ENCODE measurements at places on chromosomes 7 and 10.

GRCh38 chr10:132383751-132384196 lies 13.2 kb upstream of the PWWP2B start:
- DNase-seq, result no peak

- DNase-seq, result no peak
Measured at GRCh38 chr7:18607025-18607424, 111.5 kb downstream of the HDAC9 start.

GRCh38 chr10:129958148-129958628 lies 5.9 kb downstream of the EBF3 start:
- DNase-seq, result no peak

- DNase-seq, result peak; percentile 91
Measured at GRCh38 chr7:5532536-5533335, 109.1 kb upstream of the TNRC18 start.

- no peak for DNase-seq
Measured at GRCh38 chr10:130455791-130456190, 319.6 kb downstream of the GLRX3 start.

DNA sequence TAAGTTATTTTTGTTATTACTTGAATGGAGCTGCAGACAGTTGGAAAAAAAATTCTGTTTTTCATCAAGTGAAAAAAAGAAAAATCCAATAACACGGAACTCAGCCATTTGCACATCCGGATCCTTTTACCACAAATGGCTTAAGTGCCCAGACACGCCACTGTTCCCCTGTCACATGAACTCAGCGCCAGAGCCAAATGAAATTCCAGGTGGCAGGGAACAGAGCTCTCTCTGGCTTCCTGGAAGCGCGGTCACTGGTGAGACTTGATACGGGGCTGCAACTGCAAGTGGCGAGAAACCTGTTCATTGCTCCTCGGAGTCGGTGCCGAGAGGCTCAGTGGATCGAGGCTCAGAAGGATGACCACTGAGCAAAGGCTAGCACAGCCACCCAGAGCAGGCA lies 60.8 kb upstream of the NPTX2 start:
- no peak for DNase-seq

DNA sequence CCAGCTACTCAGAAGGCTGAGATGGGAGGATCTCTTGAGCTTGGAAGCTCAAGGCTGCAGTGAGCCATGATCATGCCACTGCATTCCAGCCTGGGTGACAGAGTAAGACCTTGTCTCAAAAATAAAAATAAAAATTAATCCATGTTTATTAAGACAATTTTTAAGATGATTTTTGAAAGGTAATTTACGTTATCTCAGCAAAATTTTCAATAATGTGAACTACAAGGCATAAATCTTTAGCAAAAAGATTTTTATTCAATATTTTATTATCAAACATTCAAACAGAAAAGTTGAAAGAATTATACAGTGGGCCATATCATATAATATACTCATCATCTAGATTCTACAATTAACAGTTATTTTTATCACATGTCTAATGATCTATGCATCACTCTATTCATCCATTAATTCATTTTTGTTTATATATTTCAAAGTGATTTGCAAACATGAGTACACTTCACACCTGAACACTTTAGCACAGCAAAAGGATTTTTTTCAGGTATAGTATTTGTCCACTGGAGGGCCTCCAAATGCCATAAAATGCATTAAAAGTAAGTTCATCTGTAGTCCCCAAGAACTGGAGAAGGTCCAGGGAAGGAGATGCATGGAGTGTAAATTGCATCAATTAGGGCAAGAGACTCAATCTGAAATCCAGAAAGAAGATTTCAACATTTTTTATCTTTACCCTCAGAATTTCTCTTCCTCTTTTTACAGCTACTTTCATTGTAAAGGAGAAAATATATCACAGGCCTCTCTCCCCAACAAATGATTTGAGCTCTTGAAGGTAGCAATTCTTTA lies 38.6 kb upstream of the RSBN1L start:
- peak; percentile 74 for DNase-seq

GRCh38 chr10:60456053-60456452 lies 66.4 kb upstream of the ANK3 start:
- DNase-seq, result no peak

DNA sequence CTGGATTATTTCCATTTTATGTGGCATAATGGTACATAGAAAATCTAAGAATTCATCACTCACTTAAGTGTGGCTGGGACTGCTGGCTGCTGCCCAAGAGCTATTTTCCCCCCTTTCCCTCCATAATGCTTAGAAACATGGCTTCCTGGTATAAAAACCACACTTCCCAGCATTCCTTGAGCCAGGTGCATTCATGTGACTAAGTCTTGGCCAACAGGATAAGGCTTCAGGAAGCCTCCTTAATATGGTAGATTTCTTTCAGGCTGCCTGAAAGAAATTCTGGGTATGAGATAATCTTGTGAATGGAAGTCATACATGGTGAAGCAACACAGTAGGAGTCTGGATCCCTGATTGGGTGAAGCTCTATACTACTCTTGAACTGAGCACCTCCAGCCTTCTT lies 178.0 kb downstream of the JAZF1 start:
- peak; percentile 8 for DNase-seq

GRCh38 chr10:99661377-99661763 lies 2.1 kb downstream of the ENTPD7 start:
- no peak for DNase-seq

- no peak for DNase-seq
Measured at GRCh38 chr7:22469371-22470143, 30.4 kb downstream of the STEAP1B start.

GRCh38 chr10:89944138-89944537 lies 242.7 kb downstream of the KIF20B start:
- DNase-seq, result no peak

DNA sequence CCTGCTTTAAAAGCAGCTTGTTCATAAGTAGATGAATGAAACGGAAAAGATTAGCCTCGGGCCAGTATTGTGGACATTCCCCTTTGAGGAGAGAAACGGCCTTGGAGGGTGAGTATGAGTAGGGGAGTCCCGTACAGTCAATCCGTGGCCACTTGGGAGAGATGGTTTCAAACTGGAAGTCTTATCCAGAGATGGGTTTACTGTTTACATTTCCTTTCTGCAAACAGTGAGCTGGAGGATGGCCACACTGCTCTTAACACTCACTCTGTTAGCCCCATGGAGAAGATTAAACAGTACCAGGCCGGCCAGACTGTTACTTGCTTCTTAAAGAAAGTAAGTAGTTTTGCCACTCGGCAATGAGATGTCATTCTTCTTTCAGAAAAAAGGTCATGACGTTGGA lies 20.3 kb downstream of the CALHM2 start:
- DNase-seq, result no peak

- DNase-seq, result no peak
Measured at GRCh38 chr7:118259115-118259514, 34.6 kb downstream of the ANKRD7 start.

DNA sequence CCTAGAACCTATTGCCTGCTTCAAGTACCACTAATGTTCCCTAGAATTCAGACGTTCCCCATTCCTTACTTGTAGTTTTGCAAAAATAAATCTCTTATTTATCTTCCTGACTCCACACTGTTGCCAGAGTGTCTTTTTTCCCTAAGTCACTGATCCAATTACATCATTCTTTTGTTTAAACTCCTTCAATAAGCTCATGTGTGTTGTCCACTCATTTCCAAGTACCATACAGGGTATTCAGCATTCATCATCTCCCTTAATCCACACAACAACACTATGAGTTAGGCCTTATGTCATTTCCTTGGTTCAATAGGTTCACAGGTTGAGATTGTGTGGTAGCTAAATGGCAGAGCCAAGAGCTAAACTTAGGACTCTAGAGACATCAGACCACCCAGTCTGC lies 119.9 kb upstream of the RHOBTB1 start:
- DNase-seq, result no peak

DNA sequence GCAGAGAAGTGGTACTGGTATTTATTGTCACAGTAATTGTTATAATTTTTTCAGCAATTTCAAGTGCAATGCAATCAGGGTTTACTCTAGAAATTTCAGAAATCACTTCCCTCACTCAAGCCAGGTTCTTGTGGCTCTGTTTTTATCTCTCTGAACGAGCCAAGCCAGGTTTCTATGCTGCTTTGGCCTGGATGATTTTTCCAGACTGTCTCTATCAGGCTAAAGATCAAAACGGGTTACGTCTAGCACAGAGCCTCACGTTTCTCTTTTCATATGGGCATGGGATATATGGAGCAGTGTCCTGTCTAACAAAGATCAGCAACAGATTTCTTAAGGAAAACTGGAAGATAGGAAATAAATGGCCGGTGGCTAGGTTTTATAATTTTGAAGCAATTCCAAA lies 1105.3 kb downstream of the NRG3 start:
- DNase-seq, result no peak
